ENCODE measurements at places on chromosomes 13 and 19.

- no peak for DNase-seq
These were observed 7.2 kb downstream of the ANKRD24 start for GRCh38 chr19:4189641-4190040.

DNA sequence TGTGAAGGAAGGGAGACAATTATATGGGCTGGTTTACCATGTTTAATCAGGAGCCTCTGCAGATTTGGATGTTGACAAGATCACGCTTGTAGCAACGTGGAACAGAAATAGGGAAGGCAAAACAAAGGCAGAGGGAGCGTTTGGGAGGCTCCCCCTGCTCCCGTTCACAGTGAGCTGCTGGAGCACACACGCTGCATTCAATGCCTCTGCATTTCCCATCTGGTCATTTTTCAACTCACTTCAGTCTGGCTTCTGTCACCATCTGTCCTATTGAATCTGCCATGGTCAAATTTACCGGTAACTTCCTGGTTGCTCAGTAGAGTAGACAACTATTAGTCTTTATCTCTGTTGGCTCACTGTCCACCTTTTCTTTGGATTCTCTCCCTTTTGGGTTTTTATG, 91.0 kb downstream of the NHLRC3 start:
- DNase-seq = no peak

- no peak for DNase-seq
These were observed 76.7 kb downstream of the CACNA1A start for GRCh38 chr19:13429563-13429962.

GRCh38 chr19:53971673-53972072, 8.9 kb downstream of the CACNG8 start:
- DNase-seq = no peak

- no peak for DNase-seq
These were observed 631.1 kb downstream of the TBC1D4 start for GRCh38 chr13:74850893-74851292.

GRCh38 chr19:49473868-49474541, at the start of gene FLT3LG:
Gene FLT3LG (plus strand): TSS chr19:49474215. CDS start chr19:49474640, 425 bp downstream.
- peak; percentile 89 for DNase-seq

DNA sequence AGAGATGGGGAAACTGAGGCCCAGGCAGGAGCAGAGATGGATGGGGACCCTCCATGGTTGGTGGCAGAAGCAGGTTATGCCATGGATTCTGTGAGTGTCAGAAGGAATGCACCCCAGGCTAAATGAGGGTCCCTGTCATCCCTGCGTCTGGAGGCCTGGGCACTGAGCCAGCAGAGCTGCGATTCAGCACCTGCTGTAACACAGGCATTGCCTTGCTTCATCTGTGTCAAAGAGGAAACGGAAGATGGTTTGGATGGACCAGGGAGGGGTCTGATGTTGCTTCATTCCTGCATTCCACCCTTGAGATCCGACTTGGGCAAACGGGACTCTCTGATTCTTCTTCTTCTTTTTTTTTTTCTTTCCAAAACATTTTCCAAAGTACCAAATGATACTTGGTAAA, 1.2 kb downstream of the C5AR1 start:
- DNase-seq = no peak

DNA sequence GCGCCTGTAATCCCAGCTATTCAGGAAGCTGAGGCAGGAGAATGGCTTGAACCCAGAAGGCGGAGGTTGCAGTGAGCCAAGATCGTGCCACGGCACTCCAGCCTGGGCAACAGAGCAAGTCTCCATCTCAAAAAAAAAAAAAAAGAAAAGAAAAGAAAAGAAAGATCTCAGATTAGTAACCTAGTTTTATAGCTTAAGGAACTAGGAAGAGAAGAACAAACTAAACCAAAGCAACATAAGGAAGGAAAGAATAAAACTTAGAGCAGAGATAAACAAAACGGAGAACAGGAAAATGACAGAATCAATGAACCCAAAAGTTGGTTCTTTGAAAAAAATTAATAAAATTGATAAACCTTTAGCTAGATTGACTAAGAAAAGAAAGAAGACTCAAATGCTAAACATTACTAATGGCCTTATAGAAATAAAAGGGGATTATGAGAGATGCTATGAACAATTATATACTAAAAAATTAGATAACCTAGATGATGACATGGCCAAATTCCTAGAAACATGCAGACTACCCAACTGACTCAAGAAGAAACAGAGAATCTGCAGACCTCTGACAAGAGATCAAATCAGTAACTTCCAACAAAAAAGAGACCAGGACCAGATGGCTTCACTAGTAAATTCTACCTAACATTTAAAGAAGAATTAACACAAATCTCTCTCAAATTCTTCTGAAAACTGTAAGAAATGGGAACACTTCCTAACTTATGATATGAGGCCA, 68.2 kb downstream of the CDADC1 start:
- DNase-seq = no peak

- no peak for DNase-seq
These were observed 1.2 kb upstream of the SLC25A42 start for GRCh38 chr19:19062454-19063182.

DNA sequence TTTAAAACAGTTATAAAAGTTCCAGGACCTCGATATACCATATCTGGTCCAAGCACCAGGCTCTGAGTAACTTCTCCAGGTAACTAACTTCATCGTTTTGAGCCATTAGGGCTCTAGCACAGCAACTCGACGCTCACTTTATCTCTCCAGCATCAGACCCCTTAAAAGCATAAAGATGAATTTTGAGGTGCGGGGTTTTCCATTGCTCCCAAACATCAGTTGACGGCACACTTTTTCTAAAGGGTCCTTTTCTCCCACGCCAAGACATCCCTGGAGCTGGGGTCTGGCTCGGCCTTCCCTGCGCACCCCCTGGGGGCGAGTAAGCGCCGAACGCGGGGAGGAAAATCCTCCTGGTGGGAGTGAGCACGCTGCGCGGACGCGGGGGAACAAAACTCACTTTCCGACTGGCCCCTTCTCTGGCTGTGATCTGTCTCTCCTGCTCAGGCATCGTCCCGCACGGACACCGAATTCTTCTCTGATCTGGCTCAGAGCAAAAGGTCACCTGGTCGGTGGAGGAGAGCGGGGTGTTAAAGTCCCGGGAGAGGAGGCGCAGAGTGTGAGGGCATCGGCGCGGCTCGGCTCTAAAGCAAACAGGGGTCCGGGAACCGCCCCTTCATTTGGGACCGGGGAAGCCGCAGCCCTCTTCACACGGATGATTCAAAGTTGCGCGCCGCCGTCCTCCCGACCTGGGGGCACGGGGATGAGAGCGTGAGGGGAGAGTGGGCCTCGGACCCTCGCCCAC, at the start of gene ATP7B:
ATP7B (minus strand) TSS at position 561 of the 742 bp plus-strand sequence; CDS start at position 448, 113 bp downstream.
- no peak for DNase-seq

GRCh38 chr13:66556306-66556705, 673.8 kb downstream of the PCDH9 start:
- no peak for DNase-seq

DNA sequence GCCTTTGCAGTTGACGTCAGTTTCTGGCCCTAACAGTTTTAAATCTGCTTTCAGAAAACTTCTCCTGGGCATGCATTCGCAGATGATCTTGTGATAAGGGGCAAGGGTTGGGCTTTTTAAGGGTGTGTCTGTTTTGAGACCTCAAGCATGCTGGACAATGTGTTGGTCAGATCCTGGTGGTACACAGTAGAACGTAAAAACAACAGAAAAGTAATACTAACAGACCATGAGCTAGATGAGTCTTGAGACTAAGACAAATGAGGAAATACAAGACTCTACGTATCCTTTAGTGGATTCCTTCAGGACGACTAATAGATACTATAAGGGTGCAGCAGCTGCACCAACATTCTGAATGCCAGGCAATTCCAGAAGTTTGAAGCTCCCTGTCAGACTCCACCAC, 237.6 kb downstream of the DNAJC15 start:
- DNase-seq = no peak

DNA sequence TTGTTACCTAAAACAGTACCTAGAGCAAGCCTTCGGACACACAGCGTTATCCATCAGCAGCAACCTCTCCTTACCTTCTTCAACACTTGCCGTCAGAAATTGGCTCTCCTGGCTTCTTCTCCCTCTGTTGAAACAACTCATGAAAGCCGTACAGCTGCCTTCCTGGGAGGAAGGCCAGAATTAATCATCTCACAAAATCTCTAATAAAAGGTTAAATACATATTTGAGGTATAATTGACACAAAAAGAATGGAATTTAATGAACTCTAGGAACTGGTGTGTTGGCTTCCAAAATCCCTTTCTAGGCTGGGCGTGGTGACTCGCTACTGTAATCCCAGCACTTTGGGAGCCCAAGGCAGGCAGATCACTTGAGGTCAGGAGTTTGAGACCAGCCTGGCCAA, 37.3 kb upstream of the GTF2F2 start:
- no peak for DNase-seq

GRCh38 chr19:51740356-51740755, 11.3 kb downstream of the FPR1 start:
- DNase-seq = no peak

DNA sequence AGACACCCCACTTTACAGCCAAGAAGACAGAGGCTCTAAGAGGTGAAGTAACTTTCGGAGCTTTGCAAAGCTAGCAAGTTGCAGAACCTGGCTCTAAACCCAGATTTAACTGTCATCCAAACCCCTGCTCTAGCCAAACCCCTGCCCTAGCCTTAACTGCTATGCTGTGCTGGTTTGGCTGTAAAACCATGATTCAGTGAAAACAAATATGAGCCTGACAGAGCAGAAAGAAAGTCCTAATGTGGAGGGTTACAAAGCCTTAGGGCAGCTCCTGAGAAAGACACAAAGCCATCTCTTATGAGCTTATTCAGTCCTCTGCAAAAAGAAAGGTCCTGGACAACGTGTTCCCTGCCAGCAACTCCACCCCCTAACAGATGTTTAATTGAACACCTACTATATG, 172.8 kb downstream of the KATNAL1 start:
- DNase-seq = no peak

- no peak for DNase-seq
These were observed 596.5 kb upstream of the KLF12 start for GRCh38 chr13:74730556-74731331.

DNA sequence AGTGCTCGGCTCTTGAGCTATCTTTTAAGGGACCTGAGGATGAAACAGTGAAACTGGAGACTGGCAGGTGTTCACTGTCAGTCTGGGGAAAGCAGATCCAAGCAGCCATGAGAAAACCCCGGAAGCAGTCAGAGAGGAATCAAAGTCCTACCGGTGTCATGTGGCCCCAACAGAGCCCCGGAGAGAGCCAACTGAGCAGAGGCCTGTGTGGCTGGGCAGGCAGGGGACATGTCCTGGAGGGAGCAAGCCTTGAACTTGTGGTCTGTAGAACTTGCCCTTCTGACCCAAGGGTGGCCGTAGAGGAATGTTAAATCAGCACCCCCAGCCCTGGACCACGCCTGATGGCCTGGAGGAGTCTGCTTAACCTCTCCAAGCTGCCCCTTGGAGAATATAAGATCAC, 113.7 kb upstream of the ZNF507 start:
- no peak for DNase-seq

- DNase-seq = no peak
These were observed 4.4 kb upstream of the SBK3 start for GRCh38 chr19:55549500-55550320.

DNA sequence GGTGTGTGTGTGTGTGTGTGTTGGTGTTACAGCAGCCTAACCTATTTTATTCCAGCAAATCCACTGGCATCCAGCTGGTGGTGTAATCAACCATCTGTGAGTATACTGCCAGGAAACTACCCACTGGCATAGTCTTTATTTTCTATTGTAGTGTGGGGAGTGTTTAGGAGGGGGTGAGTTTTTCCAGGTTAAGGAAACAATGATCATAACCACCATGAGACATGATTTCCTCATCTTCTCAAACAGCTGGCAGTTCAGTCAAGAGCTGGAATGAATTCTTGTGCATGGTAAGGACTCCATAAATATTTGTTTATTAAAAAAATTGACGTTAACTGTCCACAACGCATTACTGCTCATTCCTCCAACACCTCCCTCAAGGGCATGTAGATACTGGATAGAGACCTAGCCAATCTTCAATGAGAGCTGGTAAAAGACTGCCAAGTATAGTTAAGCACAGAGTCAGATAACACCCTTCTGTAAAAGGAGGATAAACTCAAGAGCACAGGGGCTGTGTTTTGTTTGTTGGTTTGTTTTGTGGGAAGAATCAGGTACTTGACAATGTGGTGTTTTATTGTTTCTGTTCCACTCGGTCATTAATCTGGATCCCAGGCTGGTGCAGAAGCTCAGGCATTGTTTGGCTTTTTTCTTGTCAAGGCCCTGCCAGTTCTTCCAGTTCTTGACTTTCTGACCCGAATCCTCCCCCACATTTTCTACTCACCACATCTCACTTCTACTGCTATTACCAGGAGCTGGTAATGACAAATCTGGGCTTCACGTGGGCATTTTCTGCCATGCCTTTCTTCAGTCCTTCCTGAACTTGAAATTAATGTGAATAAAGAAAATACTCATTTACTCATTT, 31.6 kb upstream of the SLC46A3 start:
- no peak for DNase-seq

GRCh38 chr13:29815336-29815735, 35.1 kb downstream of the UBL3 start:
- DNase-seq = no peak

- no peak for DNase-seq
These were observed 33.7 kb downstream of the ZNF493 start for GRCh38 chr19:21430675-21431074.

GRCh38 chr13:99528547-99528946, 27.3 kb downstream of the TM9SF2 start:
- peak; percentile 10 for DNase-seq

GRCh38 chr13:63851526-63851925, 2435.9 kb upstream of the PCDH20 start:
- DNase-seq = no peak

DNA sequence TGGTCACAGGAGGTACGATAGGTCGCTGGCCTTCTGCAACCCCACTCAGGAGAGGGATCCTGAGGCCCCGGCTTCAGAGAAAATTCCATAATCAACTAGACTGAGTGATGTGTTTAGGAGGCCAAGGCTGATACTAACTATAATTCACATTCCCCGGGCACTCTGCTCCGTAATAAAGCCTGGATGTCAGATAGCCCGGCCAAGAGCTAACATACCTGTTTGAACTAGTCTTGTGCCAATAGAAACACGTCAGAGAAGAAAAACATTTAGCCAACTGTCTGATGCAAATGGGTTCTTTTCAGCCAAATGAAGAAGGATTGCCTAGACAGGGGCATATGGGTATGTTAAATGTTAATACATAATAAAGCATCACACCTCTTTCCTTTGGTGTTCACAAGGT, 204.2 kb downstream of the TSHZ3 start:
- no peak for DNase-seq

DNA sequence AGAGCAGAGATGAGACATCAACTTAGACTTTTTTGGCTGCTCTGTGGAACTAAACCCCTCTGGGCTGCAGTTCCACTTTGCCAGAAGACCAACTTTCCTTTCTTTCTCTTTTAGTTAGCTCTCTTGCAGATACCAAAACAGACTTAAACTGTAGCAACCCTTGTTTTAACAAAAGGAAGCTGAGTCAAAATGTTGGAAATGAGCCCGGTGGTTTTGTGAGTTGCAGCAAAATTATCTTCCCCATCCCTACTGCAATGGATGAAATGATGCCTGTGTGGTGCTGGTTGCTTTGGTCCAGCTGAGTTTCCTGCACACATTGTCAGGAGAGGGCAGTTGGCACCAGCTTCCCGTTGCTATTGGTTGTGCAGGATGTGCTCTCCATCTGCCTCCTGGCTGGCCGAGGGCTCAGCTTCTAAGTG, 115.3 kb downstream of the LRCH1 start:
- DNase-seq = no peak
